ENCODE measurements at places on chromosomes 3 and 15.

- no peak for DNase-seq
These were observed 205.5 kb downstream of the STAG1 start for GRCh38 chr3:136546720-136547119.

DNA sequence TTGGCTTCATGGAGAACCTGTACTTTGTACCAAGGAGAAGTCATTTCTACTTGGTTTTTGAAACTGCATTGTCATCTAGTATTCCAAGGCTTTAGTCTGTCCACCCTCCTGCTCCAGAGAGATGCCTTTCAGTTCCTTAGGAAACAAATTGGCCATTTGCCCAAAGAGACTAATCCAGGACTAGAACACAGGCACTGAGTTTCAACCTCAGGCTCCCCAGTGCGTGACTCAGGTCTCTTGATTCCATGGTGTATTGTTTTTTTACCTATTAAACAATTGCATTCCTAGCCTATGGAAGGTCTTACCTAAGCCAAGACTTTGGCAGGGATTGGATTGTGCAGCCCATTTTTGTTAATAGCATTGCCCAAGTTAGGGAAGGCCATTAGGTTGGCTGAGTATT is 214.8 kb upstream of the CTDSPL start:
- DNase-seq, result no peak

DNA sequence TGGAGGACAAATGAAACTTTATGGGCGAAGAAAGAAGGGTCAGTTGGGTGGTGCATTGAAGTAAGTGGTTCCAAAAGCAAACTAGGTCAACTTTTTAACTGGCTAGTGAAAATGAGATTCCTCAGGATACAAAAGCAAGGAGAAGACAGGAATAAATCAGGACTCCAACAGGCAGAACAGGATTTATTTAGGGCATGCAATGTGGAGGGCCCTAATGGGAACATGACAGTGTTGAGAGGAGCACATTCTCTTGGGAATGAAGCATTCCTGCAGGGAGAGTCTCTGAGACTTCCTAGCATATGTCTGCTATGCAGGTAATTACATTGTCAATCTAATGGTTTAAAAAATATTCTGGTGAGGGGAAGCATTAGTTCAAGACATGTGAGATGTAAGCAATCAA is 8.7 kb downstream of the NPAP1 start:
- DNase-seq, result no peak

GRCh38 chr3:44041726-44042125 is 200.0 kb upstream of the TOPAZ1 start:
- DNase-seq, result no peak

DNA sequence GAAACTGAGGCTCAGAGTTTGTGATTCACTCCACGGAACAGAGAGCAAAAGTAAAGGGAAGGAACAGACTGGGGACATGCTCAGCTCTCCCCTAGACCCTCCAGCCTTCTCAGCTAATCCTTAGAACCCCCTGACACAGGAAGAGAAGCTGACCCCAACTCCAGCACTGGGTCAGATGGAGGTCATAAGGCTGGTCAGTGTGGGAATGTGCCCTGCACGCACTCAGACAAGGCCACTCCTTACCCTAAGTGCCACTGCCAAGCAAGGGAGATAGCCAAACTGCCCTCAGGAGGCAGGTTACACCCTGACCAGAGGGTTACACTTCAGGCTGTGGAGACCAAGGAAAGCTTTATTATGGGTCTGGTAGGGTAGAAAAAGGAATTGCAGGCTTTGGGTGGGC is 1.2 kb downstream of the RPL29 start:
- no peak for DNase-seq

- no peak for DNase-seq
These were observed 4.4 kb downstream of the CCR1 start for GRCh38 chr3:46203681-46204080.

DNA sequence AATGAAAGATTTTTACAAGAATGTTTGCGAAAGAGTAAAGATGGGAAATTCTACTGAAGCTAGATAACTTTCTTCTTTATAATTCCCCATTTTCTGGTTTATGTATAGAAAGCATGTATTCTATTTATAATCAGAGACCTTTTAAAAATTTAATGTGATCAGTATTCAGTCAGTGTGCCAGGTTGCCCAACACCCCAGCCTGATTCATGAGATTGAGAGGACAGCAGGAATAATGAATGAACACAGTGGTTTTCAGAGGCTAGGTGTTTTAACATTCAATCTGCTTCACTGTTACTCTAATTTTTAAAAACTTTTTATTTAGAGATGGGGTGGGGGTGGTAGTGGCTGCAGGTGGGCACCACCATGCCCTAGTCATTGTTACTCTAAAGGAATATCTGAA is 4.7 kb downstream of the WWTR1 start:
- DNase-seq, result no peak

DNA sequence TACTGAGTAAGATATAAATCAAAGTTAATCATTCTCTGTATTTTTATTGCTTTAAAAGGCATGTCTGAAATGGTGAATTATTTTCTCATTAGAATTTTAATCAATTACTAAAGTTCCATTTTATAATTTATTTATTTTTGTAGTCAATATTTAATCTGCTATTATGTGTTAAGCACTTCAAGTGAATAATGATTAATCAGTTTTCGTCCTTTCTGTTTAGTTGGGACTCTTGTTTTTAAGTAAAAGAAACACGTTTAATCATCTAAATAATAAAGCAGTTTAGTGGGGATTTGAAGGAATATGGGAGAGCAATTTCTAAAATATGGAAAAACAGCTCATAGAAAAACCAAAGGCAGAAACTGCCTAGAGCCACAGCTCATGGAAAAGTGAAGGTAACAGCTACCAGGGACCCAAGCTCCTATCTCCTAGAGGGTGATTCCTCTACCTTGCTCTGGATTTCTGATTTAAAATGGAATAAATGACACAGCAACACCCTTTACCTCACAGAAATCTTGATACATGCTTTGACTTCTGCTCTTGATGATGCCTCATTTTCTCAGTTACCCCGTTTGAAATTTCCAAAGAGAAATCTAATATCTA is 28.0 kb upstream of the SUCNR1 start:
- no peak for DNase-seq

DNA sequence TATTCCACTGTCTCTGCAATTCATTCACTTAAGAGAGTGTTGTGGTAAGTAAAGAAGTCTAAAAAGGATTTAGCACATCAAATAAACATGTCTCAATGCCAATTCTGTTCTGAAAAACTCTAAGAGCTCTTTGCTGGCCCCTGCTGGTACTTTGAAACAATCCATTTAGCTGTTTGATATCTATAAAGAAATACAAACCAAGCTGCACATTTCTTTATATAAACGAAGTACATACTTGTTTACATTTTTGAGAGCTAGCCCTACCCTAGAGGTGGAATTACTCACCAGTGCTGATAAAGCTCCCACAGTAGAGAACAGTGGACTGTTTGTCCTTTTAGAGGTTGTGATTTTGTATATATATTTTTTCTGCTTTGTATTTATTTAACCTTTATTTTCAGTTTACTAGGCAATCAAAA is 75.5 kb downstream of the NEDD4 start:
- DNase-seq, result no peak

DNA sequence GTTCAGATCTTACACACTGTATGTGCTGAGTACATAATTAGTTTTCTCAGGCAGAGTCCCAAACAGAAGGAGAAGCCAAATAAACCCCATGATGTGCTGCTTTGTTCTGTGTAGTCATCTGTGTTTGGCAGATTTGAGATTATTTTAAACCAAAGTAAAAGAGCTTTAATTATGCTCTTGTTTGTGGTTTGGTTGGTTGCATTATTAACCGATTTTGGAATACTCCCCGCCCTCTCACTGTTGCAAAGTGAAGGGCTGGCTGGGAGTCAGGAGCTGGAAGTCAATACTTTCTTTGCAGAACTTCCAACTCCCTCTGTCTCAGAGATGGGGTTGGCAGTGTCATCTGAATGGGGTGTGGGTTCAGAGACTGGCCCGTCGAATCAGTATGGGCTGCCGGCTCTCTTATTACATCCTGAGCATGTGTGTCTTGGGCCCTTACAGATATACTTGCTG is 34.4 kb downstream of the SLCO3A1 start:
- DNase-seq, result no peak

DNA sequence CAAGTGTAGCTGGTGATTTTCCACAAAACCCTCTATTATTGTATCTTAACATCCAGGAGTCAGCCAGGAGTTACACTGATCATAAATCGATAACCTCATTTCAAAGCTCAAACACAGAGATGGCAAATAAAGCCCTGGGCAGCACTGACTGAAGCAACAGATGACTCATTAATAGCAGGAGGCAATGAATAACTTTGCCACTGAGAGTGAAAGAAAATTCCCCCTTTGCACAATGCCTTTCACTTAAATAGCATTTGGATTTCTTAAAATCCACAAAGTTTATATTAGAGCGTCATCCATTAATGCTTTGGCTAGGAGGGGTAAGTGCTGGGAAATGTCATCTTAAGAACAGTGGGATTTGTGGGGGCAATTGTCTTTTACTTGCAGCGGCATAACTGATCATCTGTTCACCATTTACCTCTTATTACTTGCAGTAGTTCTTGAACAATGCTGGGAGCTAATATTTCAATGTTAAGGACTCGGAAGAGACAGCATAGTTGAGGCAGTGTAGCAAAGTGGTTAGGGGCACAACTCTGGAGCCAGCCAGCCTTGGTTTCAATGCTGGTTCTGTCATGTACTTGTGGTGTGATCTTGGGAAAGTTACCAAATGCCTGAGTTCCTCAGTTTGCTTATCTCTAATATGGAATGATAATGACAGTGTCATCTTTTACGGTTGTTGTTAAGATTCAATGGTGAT is 630.4 kb upstream of the TBL1XR1 start:
- no peak for DNase-seq

DNA sequence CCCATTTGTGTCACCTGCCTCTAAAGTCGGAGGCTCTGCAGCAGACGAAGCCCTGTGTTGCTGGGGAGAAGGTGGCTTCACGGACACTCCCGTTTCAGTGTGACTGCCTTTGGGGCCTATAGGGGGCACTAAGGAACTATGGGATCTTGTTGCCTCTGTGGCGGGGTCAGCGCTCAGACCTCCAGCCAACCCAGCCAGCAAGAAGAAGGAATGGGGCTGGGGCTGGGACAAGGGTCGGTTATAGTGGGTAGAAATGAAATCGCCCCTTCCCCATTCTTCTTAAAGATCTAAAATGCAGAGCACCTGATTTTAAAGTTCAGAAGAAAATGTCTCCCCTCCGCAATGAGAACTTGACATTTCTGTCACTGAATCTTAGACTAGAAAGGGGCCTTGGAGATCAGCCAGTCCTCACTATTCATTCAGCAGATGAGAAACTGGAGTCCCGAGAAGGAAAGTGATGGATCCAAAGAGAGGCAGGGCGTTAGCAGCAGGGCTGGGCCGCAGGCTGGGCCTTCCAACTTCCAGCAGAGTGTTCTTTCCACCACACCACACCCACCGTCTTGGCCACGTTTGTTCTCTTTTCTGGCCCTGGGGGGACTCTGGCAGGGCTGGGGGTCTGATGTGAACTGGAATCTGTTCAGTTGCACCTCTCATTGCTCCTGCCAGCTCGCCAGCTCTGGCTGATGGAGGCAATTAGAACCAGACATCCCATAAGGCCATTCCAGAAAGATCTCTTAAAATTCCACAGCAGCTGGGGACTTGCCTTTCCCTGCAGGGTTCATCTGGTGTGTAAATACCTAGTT is 195.4 kb downstream of the OPA1 start:
- DNase-seq, result no peak
